ENCODE measurements at places on chromosomes 7 and 10.
A peak's percentile ranks its signal among the peaks of the same experiment; 100 is the strongest.

DNA sequence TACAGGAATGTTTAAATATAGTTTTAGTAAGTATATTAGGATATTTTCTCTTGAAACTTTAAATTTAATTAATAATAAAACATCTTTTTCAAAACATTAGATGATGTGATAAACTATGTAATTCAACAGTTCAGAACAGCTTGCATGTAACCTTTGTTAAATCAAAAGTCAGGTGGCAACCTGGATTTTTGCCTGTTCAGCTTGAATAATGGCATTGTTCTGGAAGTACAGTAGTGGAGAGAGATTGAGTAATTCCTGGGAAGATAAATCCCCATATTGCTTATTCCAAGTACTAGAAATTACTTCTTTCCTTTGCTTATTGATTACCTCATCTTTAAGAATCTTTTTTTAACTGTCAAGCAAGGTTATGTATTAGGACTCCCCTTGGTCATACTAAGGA, 20.1 kb upstream of the CFTR start:
- DNase-seq = no peak

DNA sequence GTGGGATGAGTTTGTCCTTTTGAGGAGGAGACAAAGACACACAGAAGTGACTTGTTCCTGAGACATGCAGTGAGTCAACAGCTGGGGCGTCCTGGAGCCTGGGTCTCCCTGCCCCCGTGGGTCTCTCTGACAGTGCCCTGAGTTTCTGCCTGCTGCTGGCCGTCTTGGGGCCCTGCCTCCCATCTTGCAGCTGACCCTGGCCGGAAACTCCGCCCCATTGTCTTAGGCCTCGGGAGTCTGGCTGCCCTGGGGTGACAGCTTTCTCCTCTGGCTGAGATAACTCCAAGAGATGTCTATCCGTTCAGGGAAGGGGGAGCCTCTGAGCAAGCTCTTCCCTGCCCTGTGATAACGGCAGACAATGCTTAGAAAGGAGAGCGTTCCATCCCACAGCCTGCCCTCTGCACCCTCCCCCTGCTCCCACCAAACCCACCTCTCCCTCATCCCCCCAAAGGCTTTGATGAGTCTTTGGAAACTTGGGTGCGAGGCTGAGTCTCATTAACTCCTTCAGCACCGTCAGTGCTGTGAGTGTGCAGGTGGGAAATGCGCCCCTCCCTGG, 69.5 kb upstream of the PODXL start:
- DNase-seq = peak; percentile 59

GRCh38 chr10:44183667-44184632, 200.9 kb downstream of the CXCL12 start:
- DNase-seq = no peak

GRCh38 chr7:155222573-155222972, 75.1 kb upstream of the INSIG1 start:
- DNase-seq = no peak

- no peak for DNase-seq
These were observed 52.6 kb downstream of the BPGM start for GRCh38 chr7:134699021-134699818.

GRCh38 chr7:18495412-18496340, at the start of gene HDAC9:
HDAC9 (plus strand) TSS chr7:18495749; CDS start chr7:18496303, 554 bp downstream.
- peak; percentile 49 for DNase-seq

GRCh38 chr10:78511324-78512204, 477.9 kb downstream of the RPS24 start:
- no peak for DNase-seq

Data from iris pigment epithelial cell (primary cell).